ENCODE measurements at places on chromosomes 5 and 9.

DNA sequence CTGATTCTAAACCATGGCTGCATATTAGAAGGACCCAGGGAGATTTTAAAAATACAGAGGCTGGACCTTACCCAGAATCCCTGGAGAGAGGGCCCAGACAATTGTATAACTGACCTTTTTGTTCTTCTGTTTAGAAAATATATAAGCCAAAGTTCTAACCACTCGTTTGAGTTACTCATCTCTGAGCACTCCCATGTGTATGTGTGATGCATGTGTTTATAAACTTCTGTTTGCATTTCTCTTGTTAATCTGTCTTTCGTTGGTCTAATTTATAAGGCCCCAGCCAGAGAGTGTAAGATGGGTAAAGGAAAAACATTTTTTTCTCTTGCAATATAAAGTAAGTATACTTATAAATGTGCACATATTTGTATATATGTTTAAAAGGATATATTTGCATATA is 443.9 kb downstream of the ZNF608 start:
- DNase-seq, result no peak

- no peak for DNase-seq
These were observed 192.2 kb downstream of the ROR2 start for GRCh38 chr9:91757782-91758181.

DNA sequence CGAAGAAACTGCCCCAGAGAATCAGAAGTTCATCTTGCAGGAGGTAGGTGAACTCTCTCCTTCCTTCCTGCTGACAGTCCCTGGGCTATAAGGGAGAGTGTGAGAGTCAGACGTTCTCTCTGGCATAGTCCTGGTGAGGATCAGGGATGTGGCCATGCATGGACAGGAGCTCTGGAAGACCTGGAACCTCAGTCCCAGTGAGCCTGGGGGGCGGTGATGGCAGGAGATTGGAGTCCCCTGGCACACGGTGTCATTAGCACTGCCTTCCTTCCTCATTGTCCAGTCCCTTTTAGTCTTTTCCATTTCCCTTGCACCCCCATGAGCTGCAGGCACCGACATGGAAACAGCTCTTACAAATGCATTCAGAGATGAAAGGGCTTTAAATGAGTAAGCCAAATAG is 38.6 kb downstream of the GALNT12 start:
- no peak for DNase-seq

- DNase-seq, result no peak
These were observed at the start of gene ENTPD8 for GRCh38 chr9:137441289-137441934. Gene ENTPD8 (minus strand): TSS chr9:137441357. CDS start chr9:137438285, 3,072 bp downstream.

- DNase-seq, result no peak
These were observed 12.5 kb downstream of the GLIS3 start for GRCh38 chr9:4287386-4287785.

DNA sequence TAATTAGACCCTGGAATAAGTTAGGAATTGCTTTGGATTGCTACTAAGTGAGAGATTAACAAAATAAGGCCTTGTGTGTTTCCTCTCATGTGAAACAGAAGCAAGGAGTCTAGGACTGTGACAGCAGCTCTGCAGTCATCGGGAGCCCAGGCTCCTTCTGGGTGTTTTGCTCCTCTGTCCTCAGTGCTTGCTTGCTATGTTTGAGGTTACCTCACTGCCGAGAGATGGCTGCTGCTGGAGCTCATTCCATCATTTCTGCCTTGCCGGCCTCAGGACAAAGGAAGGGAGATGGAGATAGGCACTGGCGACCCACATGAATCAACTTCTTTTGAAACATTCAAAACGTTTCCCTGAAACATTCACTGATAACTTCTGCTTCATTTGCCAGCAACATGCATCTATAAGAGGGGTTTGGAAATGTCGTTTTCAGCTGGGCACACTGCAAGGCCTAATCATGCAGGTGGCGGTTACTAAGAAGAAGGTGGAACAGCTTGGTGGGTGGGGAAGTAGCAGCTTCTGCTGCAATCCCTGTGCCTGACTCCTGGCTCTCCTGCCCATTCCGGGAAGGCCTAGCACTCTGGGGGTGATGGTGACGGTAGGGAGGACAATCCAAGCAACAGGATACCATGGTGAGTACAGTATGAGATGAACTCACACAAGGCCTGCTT is 77.2 kb upstream of the CD180 start:
- DNase-seq, result no peak

GRCh38 chr5:24629798-24630197 is 15.0 kb downstream of the CDH10 start:
- DNase-seq, result no peak

DNA sequence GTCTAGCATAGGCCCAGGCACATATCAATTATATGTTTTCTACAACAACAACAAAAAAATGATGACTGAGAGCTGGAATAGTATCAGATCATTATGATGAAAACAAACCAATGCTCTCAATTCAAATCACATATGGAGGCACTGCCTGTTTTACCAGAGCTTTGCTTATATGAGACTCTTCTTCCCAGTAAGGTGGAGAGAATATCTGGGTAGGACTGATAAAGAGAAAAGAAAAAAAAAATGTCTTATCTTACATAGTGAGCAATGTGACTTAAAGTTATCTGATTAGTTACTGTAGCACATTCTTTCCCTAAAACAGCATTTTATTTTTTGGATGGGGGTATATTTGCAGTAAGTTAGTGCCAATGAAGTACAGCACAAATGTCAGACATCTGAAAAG is 154.8 kb downstream of the RAB3C start:
- DNase-seq, result no peak

GRCh38 chr5:151490627-151491026 is 43.2 kb downstream of the SLC36A1 start:
- DNase-seq, result no peak

GRCh38 chr9:92737611-92738299 is 26.9 kb downstream of the BICD2 start:
- no peak for DNase-seq

GRCh38 chr9:69943148-69943806 is 100.4 kb upstream of the MAMDC2 start:
- DNase-seq, result peak; percentile 46

DNA sequence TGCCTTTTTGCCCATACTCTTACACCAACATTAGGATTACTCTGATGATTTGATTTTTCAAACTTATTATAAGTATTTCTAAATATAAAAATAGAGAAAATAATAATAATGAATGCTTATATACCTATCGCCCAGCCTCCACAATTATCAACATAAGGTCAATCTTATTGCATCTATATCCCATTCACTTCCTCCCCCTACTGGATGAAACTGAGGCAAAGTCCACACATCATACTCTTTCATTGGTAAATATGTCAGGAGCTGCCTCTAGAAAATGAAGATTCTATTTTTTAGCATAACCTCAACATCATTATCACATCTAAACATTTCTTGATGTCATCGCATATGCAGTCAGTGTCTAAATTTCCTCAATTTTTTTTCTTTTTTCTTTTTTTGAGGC is 44.3 kb downstream of the SH3RF2 start:
- DNase-seq, result no peak

DNA sequence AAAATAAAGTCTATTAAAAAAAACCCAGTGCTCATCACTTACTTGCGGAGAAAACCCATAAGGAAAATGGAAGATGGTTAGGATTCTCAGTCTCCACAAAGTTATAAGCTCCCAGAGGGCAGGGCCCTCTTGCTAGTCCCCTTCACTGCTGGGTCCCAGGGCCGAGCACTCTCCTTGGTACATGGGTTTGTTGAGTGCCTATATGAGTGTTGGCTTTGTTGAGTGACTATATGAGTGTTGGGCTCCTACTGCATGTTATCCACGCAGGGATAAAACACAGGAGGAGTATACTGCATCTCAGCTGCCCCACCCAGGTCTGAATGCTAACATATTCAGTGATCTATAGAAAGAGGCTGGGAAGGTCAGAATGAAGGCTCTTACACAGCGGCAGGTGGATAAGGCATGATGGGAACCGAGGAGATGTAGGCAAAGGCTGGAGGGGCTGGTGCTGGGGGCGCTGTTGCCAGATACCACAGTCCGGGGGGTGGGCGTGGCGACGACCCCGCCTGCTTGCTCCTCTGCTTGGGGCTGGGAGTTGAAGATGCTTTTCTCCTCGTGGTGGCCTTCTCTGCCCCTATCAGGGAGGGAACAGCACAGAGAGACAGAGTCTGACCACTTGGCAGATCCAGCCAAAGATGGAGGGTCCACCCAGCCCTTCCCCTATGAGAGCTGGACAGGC is 11.6 kb downstream of the ORM2 start:
- DNase-seq, result no peak

DNA sequence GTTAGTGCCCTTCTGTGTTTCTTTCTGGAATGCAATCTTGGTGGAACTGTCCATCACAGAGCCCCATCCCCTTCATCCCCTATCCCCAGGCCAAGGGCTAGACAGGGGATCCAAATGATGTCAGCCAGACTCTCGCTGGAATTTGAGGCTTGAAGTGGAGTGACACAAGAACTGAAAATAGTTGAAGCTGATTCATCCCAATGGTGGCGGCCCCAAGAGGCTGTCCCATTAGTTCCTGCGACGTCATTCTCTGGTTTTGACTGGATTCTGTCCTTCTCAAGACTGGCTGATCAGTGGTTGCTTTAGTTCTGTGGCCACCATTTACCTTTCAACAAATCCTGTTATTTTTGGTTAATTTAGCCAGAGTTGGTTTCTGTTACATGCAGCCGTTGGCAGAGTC is 59.9 kb downstream of the SUB1 start:
- DNase-seq, result peak; percentile 50

DNA sequence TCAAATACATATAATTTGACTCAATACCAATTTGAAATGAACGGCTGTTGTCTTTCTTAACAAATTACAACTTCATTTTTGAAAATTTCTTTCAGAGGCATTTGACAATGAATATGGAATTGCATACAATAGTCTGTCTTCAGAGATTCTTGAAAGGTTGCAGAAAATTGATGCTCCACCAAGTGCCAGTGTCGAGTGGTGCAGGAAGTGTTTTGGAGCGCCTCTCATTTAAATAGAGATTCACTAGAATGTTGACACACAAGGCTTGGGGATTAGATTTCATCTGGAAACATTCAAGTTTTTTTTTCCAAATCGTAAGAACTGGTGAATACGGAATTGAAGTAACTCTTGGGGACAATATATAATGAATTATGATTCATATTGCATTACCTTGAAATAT is 8.1 kb downstream of the RPS6 start:
- peak; percentile 22 for DNase-seq

DNA sequence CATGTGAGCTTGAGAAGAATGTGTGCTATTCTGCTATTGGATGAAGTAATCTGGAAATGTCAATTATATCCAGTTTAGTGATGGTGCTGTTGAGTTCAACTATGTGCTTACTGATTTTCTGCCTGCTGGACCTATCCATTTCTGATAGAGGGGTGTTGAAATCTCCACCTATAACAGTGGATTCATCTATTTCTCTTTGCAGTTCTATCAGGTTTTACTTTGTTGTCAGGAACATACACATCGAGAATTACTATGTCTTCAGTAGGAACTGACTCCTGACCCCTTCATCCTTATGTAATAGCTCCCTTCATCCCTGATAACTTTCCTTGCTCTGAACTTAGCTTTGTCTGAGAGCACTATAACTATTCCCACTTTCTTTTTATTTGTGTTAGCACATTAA is 16.7 kb upstream of the CDC14B start:
- DNase-seq, result no peak

- peak; percentile 74 for DNase-seq
These were observed 405.4 kb upstream of the ACTBL2 start for GRCh38 chr5:57887851-57888621.

- DNase-seq, result no peak
These were observed 154.0 kb downstream of the RGS3 start for GRCh38 chr9:113617550-113617949.

DNA sequence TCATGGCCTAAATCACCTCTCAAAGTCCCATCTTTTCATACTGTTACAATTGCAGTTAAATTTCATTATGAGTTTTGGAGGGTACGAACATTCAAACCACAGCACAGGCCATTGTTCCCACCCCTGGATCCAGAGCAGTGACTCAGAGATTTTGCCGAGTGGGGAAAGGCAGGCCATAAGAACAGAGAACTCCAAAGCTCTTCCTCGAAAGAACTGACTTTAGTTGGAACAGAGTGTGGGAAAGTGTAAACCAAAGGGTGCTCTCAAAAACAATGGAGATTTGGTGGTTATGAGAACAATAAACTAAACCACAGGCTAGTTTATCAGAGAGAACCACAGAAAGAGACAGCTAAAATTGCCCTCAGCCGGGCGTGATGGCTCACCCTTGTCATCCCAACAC is 19.4 kb upstream of the GRPEL2 start:
- no peak for DNase-seq

- DNase-seq, result no peak
These were observed 9.9 kb upstream of the NINJ1 start for GRCh38 chr9:93143830-93144530.

DNA sequence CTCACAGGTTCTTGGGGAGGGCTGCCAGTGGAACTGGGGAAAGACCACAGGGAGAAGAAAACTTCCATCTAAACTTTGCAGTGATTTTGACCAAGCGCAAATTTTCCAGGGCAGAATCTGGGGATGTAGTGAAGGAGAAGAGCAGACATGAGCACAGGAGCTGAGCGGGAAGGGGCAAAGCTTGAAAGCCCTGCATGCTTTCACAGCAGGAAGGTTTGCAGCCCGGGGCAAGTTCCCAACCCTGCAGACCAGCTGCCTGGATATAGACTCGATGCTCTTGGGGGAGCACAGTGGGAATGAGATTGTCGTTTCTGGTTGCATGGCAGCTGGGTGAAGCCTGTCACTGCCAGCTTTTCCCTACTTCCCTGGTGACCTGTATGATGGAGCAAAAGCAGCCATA is 276.8 kb upstream of the RORB start:
- DNase-seq, result no peak

DNA sequence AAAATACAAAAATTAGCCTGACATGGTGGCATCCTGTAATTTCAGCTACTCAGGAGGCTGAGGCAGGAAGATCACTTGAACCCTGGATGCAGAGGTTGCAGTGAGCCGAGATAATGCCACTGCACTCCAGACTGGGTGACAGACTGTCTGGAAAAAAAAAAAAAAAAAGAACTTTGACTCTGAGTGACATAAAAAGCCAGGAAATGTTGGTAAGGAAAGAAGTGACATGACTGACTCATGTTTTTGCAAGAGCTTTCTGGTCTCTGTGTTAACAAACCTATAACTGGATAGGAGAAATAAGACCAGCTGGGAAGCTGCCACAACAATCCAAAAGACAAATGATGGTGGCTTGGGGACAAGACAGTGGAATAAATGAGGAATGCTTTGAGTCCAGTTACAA is 272.1 kb downstream of the HINT1 start:
- no peak for DNase-seq

DNA sequence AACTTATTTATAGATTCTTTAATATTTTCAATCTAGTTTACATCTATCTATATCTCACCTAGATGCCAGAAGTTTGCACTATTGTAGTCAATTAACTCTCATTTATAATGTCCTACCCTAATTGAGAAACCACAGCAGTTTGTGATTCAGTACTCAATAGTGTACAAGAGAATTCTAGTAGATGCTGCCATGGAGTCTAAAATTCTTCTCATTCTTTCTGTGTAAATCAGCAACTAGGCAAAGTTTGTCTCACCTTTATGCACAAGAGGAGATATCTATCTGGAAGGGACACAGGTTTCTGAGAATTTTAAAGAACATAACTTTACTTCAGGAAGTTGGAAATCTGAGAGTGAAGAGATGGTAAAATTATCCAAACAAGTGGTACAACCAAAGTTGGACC is 173.0 kb upstream of the FBXL7 start:
- DNase-seq, result no peak

- no peak for DNase-seq
These were observed 1293.7 kb upstream of the C9orf72 start for GRCh38 chr9:28866951-28867350.
